ENCODE measurements at places on chromosomes 16 and 17.
A peak's percentile ranks its signal among the peaks of the same experiment; 100 is the strongest.

DNA sequence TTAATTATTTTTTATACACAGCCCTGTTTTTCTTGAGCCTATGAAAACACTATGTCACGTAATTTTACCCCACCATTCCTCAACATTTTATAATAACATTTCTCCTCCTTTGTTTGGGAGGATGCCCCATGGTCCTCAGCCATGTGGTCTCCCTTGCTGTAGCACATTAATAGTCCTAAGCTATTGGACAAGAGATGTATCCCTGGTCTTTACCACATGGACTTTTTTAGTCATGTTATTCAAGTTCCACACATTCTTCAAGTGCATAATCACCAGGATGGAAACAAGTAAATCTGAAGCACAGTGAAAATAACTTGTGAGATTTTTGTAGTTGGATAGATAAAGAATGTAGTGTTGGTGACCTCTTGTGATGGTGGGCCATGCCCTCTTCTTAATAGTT lies 2.0 kb upstream of the KRTAP2-3 start:
- no peak for DNase-seq

- no peak for DNase-seq
Observed at GRCh38 chr16:8935989-8936388, 27.7 kb downstream of the USP7 start.

DNA sequence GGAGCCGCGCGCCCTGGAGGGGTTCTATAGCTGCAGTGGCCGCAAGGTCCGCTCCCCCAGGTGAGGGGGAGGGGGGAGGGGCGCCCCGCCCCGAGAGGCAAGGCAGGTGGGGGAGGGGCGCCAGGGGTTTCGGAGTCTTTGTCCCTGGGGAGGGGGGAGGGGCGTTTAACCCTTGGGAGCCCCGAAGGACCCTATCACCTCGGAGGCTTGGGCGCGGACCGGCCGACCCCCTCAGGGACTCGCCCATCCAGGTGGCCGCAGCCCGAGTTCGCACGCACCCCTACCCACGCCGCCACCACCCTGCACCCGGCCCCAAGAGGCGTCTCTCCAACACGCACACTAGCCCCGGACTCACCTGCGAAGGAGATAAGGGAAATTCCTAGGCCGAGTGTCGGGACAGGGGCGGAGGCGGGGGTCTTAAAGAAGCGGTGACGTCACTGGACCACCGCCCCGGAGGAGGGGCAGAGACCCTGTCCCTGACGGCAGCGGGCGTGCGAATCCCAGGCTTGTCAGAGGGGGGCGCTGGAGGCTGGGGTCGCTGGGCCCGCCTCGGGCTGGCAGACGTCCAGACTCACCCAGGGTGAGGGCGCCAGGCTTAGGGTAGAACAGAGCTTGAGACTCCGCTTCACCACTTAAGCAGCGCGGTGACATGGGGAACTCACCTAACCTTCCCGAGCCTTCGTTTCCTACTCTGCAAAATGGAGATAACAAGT lies at the start of gene CLDN6:
TSS of gene CLDN6 (minus strand) at position 390 of the 713 bp plus-strand sequence. CDS start 2,162 bp downstream, outside the sequence.
- no peak for DNase-seq

GRCh38 chr17:78442648-78443218 lies 64.3 kb downstream of the PGS1 start:
- peak; percentile 61 for DNase-seq

DNA sequence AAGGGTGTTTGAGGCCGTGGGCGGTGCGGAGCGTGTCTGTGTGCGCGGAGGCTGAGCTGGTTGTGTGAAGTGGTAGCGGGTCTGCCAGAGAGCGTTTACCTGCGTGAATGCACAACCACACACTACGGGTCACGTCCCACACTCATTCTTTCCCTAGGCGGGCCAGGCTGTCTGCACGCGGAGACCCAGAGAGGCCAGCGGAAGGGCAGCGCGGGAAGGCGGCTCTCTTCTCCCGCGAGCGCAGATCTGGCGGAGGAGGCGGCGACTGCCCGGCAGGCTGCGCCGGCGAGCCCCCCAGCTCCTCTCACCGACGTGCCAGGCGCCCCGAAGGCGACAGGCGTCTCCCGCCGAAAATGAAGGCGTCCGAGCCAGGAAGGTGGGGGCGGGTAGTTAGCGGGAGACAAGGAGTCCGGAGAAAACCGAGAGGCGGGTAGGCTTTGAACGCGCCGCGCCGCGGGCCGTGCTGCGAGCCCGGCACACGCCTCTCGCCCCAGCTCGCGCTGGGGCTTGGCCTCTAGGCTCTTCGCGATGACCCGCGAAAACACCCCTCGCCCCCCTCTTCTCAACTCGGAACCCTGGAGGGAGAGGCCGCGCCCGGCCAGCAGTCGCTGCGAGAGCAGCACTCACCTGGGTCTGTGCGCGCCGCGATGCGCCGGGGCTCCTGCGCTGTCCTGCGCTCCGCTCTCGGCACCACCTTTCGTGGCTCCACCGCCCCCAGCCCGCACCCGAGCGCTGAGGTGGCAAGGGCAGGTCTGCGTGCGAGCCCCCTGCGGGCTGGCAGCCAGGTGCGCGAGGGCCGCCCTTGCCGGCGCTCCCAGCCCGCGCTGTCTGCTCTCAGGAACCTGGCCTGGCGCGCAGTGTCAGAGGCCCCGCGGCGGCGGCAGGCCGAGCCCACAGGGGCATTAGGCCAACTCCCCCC lies 2.0 kb upstream of the FOXF1 start:
- no peak for DNase-seq

- DNase-seq = no peak
Observed at GRCh38 chr16:71260995-71261394, 28.2 kb downstream of the CMTR2 start.

DNA sequence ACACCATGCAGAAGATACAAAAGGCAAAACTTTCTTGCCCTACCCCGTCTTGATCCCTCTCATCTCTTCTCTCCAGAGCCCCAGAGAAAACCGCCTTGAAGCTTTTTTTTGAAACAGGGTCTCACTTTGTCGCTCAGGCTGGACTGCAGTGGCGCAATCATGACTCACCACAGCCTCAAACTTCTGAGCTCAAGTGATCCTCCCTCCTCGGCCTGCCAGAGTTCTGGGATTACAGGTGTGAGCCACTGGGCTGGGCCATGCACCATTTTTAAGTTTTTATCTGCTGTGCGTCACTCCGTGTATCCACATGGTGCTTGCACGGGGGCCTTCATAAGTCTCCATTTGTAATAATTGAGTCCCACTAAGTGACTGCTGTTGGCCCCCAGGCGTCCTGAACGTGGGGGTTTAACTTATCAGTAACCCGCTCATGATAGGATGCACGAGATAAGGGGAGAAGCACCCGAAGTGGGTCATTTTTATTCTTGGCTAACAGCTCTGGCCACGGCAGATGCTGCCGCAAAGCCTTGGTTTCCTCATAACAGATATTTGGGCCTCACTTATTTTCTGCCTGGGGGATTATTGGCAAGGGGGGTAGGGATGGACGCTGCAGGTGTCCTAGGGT lies 8.6 kb downstream of the DNAH17 start:
- DNase-seq = no peak

- DNase-seq = no peak
Observed at GRCh38 chr17:80498920-80499410, 22.6 kb upstream of the NPTX1 start.

GRCh38 chr17:38922538-38923297 lies 2.7 kb upstream of the LASP1NB start:
- peak; percentile 69 for DNase-seq

- DNase-seq = no peak
Observed at GRCh38 chr17:34265711-34266110, 4.3 kb upstream of the CCL7 start.

DNA sequence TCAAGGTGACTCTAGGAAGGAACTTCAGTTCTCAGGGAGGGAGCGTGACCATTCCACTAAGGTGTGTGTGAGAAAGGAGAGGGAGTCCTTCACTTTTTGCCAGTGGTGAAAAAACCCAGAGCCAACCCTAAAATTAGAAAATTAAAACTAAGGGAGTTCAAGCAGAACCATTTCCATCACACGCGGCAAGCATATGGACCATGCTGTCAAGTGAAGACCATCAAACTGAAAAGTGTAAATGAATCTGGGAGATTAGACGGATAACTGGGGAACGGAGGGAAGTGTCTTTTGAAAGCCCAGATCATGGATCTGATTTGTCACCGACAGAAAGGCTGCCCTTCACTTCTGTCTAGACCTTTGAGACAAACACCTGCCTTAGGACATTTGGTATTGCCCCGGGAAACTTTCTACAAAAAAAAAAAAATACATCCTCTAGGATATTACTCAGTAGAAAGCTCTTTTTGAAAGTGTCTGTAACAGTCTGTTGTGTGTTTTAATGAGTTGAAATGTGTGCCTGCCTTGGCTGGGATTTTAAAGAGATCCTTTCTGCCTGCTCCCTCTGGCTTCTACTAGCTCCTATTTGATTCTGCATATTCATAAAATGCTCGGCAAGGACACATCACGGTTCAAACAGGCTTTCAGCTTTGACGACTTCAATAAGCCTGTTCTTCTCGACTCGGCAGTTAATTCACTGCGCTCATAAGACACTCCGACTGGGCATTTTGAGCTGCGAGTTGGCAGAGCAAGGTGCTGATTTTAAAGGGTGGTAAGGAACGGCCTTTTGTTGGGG lies 81.4 kb upstream of the ERCC4 start:
- no peak for DNase-seq

- DNase-seq = peak; percentile 30
Observed at GRCh38 chr17:32111141-32111771, 31.0 kb upstream of the RHOT1 start.

DNA sequence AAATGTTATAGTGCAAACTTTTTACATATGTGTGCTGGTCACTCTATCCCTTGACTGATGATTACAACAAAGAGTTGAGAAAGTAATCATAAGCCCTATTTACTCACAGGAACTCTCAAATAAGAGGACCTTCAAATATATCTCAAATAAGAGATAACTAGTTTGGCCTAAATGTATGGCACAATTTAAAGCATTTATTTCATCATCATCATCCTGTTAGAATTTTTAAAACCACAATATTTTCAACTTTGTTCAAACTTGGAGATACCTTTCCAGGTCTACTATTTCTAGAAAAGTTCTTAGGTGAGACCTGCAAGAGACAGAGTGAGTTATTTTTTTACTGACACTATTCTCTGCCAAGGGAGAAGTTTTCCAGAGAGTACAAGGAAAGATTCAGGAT lies 5.5 kb downstream of the CPPED1 start:
- DNase-seq = no peak

DNA sequence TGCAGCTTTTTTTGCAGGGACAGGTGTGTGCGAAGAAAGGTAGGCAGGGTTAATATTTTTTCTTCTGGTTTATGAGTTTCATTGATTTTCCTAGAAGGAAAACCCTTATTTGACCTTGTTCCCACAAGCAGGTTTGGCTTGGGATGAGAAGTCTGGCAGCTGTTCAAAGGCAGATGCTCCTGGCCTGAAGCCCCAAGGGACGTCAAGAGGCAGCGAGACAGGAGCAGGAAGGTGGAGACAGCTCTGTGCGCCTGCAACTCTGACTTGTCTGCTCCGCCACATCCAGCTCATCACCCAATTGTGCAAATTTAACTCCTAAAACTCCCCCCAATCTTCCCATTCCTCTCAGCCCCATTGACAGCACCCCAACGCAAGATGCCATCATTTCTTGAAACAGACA lies 136.8 kb upstream of the XYLT1 start:
- DNase-seq = no peak

DNA sequence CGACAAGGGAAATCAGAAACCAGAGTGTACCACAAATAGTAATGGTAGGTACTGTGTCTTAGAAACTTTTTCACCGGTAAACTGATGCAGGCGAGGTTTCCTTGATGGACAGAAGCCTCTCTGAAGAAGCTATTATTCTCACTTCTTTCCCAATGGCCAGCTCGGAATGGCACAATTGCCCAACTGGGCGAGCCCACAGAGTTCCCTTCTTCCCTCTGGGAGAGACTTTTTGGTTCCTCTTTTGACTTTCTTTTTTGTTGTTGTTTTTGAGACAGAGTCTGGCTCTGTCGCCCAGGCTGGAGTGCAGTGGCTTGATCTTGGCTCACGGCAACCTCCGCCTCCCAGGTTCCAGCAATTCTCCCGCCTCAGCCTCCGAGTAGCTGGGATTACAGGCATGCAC lies 16.9 kb downstream of the SLC43A2 start:
- DNase-seq = no peak

- no peak for DNase-seq
Observed at GRCh38 chr17:6570731-6571451, 14.5 kb upstream of the PITPNM3 start.

- peak; percentile 50 for DNase-seq
Observed at GRCh38 chr16:46621006-46621933, at the start of gene SHCBP1. SHCBP1 (minus strand) TSS chr16:46621379; CDS start chr16:46621359, 20 bp downstream.

- no peak for DNase-seq
Observed at GRCh38 chr16:85171759-85172454, 59.6 kb upstream of the CIBAR2 start.

- peak; percentile 5 for DNase-seq
Observed at GRCh38 chr16:5490499-5490898, 392.9 kb upstream of the EEF2KMT start.

- no peak for DNase-seq
Observed at GRCh38 chr17:38619937-38620550, 14.3 kb upstream of the SRCIN1 start.

GRCh38 chr16:88815901-88816589 lies 4.3 kb upstream of the APRT start:
- DNase-seq = no peak

GRCh38 chr17:6755731-6756184 lies at the start of gene XAF1:
XAF1 (plus strand) TSS chr17:6756046; CDS start chr17:6756079, 33 bp downstream.
- peak; percentile 34 for DNase-seq

DNA sequence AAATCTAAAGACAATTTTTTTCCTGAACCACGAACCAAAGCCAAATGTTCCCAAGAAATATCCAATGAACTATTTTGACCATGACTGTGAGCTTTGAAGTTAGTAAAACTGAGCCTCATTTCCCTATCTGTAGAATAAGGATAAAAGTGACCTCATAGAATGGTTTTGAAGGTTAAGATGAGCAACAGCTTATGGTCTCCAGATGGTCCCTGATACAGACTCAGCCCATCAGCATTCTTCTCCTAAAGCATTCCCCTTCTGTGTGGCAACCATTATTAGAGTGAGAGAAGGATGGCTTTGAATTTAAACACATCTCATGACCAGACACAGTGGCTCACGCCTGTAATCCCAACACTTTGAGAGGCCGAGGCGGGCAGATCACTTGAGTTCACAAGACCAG lies 70.1 kb downstream of the COPRS start:
- DNase-seq = no peak

DNA sequence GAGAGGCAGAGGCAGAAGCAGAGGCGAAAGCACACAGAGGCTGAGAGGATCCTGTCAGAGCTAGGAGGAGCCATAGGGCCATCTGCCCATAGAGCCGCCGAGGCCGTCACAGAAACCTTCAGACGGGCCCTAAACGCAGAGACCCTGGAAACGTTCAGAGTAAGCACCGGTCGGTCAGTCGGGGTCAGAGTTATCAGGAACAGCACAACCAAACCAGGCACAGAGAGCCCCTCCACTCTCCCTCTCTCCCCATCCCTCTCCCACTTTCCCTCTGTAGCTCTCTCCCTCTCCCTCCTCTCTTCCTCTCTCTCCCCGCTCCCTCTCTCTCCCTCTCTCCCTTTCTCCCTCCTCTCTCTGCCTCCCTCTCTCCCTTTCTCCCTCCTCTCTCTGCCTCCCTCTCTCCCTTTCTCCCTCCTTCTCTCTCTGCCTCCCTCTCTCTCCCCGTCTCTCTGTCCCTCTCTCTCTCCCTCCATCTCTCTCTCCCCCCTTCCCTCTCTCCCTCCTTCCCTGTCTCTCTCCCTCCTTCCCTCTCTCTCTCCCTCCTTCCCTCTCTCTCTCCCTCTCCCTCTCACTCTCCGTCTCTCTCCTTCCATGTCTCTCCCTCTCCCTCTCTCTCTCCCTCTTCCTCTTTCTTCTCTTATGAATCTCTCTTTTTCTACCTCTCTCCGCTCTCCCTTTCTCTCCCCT lies 138.9 kb downstream of the C16orf95 start:
- DNase-seq = peak; percentile 28
